GM23248 (cell line): ENCODE measurements at places on chromosomes 6 and 20. TPM values are rescaled to one million over a fixed set of nuclear protein-coding genes. Genes with fewer than 3 reads are reported as not detected.

KHDRBS2 gene
- not detected in 2 replicates for total RNA-seq

PEX3 gene
- 15.0 and 20.1 TPM in 2 replicates for total RNA-seq

WFDC2 gene
- total RNA-seq: not detected in 2 replicates

DNA sequence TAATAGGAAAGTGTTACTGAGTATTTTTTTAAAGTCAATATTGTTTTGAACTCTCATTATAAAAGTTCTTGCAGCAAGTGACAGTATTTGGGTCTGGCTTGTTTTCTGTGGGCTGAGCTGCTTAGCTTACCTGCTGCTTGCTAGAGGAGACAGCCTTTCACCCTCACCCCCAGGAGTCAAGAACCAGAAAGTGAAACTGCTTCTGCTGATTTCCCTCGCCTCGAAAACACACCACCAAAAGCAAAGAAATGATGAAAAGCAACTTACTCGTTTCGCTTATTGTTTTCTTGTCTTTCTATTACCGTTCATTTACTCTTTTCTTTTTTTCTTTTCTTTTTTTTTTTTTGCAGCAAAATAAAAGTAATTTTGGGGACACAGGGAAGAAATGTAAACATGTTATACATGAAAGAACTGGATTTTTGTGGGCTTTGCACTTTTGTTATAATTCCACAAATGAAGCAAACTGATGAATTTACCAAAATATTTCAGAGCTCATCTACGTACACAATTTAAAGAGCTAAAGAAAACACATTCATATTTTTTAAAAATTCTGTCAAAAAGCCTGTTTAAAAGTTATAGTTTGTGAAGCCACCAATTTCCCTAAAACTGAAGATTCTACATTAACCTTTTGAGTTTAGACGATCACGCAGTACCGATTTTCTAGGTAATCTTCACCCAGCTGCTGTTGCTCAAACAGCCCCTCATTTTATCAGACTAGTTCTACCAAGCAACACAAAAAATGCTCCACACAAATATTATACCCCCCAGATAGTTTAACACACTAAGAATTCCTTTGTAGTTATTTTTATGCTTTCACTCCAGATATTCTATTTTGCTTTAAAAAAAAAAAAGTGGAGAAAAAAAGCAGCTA, 1.7 kb downstream of the SCML4 start:
- DNase-seq: no peak

DNA sequence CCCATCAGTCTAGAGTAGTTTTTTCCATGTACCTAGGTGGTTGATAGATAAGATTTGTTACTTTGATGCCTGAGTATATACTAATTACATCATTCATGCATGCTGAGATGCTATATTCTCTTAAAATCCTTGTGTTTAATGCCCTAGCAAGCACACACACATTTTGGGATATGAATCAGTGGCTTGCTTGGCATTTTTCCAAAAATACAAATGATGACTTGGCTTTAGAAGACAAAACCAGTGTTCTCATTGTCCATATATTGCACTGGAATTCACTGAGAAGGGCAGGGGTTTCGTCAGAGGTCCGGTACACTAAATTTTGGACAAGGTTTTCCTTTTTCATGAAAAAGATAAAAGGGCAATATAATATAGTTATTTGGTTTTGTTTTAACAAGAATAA, 24.9 kb downstream of the GTPBP2 start:
- peak; percentile 87 for DNase-seq

DNA sequence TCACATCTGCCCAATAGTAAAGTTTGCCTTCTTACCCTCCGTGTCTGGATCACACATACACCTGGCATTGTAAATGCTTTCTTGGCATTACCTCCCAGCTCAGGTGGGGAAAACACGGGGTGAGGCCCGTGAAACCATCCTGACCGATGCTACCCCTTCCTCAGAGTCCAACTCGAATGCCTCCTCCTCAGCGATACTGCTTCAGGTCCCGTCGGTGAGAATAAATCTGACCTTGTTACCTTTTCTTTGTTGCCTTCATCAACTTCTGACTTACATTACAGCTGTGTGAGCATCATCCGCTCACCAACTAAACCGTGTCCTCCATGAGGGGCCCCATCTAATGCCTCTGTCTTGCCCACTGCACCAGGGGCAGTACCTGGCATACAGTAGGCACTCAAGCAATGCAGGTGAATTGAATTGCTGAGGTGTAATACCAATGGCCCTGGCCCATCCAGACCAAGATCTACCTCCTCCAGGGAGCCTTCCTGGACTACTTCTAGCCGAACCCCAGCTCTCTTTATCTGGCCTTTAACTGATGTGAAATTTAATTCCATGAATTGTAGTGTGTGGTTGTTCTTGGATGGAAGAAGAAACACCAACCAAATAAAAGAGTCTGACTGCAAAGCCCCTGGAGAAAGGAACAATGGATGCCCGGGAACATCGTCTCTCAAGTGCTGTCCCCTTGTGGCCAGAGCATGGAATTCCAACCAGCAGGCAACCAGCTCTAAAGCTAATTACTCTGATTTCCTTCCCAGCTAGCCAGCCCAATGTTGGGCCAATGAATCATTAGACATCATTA, 141.5 kb downstream of the ANKRD60 start:
- DNase-seq: peak; percentile 76

DNA sequence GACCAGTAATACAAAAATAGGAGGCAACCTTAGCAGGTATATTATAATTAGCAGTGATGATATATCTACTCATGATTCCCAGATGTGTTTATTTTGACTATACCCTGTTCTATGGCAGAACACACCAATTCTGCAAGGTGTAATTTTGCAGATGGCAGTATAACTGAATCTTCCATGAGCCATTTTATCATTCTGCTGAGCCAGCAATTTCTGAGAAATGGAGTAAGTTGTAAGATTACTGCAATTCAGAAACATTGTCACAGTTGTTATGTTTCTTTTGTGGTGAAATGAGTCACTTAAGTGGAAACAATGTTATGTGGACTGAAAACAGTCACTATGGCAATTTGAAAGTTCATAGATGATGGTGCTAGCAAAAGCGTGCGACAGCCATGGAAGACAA, 63.7 kb upstream of the RIMS1 start:
- peak; percentile 35 for DNase-seq

DNA sequence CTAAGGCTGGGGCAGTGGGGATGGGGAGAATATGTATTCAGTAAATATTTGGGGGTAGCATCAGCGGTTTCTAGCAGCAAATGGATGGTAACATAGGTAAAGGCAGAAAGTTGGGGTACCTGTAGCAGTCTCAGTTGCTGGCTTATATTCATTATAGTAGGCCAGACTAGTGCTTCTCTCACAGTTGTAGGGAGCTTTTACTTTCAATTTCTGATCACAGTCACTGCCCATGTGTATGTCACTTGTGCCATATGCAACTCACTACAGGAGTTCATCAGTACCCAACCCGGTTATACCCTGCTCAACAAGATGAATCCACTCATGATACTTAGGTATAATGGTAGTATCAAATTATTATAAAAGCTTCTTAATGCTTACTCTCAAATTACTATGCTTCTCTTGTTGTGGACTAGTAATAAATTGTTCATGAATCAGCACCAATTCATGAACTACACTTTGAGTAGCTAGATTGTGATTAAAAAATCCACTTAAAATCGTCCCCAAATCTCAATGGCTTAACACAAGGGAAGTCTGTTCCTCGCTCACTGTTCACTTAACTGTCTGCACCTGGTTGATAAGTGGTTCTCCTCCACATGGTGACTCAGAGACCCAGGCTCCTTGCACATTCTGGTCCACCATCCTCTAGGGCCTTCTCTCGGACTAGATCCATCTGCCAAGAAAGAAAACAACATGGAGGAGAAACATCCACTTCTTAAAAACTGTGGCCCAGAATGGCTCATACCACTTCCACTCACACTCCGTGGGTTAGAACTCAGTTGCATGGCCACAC, 31.3 kb upstream of the MYLIP start:
- no peak for DNase-seq

GRCh38 chr6:31423550-31423949, 20.2 kb downstream of the MICA start:
- no peak for DNase-seq

GRCh38 chr20:37969949-37970855, 63.1 kb downstream of the TTI1 start:
- DNase-seq: peak; percentile 64

- peak; percentile 41 for DNase-seq
Observed at GRCh38 chr6:158660333-158660754, 10.5 kb downstream of the SYTL3 start.

- peak; percentile 16 for DNase-seq
Observed at GRCh38 chr20:33082546-33082945, 3.1 kb downstream of the BPIFB4 start.

GRCh38 chr20:20593447-20594170, 118.8 kb downstream of the RALGAPA2 start:
- peak; percentile 81 for DNase-seq

- no peak for DNase-seq
Observed at GRCh38 chr6:19298421-19298820, 538.7 kb upstream of the ID4 start.
